Stimulated activated CD4-positive, alpha-beta T cell treated with anti-CD3 and anti-CD28 coated beads, Interleukin-1b, Interleukin-23, amount 100 ng/mL, for 48 hours (primary cell): ENCODE measurements at places on chromosomes 4 and X.
A peak's percentile ranks its signal among the peaks of the same experiment; 100 is the strongest.

- peak; percentile 40 for DNase-seq
These were observed 11.4 kb upstream of the MCUB start for GRCh38 chr4:109548655-109549054.

GRCh38 chr4:108559068-108559793, 61.1 kb upstream of the RPL34 start:
- DNase-seq, result no peak

DNA sequence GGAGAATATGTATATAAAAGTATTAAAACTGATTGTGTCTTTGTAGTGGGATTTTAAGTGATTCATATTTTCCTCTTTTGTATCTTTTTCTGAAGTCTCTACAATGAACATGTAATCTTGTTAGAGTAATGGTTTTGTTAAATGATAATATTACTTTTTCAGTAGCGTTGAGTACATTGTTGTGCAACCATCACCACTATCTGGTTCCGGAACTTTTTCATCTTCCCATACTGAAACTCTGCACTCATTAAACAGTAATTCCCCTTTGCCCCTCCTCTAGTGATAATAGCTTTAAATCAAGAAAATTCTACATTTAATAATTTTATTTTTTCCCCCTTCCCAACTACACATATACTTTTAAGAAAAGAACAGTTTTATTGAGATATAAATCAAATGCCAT, 23.3 kb downstream of the SHROOM3 start:
- DNase-seq, result no peak

DNA sequence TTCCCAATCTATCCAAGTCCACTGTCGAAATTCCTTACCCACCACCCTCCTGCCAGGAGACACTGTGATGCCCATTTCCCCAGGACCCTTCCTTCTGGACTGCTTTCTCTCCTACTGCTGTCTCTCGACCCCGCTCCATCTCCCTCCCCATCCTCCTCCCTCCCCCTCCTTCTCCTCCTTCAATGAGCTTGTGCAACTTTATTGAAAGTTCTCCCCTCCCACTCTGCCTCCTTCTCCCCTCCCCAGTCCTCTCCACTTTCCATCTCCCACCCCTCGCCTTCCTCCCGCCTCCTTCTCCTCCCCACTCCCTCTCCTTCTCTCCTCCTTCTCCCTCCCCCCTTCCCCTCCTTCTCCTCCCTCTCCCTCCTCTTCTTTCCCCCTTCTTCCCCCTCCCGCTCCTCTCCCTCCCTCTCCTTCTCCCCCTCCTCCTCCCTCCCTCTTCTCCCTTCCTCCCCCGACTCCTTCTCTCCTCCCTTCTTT, 116.6 kb upstream of the FAT1 start:
- no peak for DNase-seq

- no peak for DNase-seq
These were observed 28.3 kb downstream of the AREG start for GRCh38 chr4:74473155-74473811.

GRCh38 chr4:113293043-113293560, 243.6 kb downstream of the ANK2 start:
- DNase-seq, result no peak

DNA sequence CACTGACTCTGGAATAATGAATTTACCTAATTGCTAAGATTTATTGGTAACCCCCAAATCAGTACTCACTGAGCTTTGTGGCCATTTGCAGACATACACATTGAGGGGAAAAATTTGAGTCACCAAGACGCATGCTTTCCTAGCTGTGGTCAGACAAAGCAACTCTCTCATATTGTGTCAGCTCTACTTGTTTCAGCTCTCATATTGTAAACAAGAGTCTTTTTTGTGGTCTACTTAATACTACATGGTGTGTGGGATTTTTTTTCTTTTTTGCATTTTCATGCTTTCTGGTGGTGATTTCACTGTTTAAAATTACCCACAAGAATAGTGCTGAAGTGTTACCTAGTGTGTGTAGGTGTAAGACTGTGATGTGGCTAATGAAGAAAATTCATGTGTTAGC, 428.2 kb upstream of the GALNT7 start:
- DNase-seq, result no peak

DNA sequence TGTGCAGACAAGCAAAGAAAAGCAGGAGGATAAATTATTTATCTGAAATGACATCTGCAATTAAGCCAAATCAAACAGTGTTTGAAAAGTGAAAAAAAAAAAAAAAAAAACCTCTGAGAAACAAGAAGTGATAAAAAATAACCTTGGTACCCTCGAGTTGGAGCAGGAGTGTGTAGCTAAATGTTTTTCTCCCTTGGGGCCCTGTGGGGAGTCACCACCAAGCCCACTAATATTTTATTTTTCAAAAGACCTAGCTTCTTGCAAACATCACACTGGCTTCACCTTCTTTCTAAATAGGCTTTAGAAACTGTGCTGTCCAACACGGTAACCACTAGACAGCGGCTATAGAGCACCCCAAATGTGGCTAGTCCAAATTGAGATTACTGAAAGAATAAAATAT, 47.7 kb downstream of the SNX25 start:
- DNase-seq, result no peak

DNA sequence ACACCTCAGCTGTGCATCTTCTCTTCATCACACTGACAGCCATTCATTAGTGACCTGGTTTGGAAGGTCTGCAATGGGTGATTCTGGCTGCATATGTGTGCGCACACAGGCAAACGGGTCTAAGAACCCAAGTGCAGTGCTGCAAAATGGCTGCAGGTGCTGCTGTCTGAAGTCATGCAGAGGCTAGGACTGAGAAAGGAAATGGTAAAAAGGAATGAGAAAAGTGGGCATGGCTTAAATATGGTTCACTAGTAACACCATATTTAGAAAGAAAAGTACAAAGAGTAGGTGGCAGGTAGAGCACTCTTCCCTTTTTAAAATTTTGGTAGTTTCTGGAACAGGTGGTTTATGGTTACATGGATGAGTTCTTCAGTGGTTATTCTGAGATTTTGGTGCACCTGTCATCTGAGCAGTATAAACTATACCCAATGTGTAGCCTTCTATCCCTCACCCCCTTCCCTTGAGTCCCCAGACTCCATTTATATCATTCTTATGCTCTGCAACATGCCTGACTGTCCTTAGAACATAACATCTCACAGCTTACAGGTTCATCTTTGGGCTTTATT, 78.4 kb downstream of the CCNG2 start:
- no peak for DNase-seq

- no peak for DNase-seq
These were observed 464 bp downstream of the RASGEF1B start for GRCh38 chr4:81471298-81471587.

DNA sequence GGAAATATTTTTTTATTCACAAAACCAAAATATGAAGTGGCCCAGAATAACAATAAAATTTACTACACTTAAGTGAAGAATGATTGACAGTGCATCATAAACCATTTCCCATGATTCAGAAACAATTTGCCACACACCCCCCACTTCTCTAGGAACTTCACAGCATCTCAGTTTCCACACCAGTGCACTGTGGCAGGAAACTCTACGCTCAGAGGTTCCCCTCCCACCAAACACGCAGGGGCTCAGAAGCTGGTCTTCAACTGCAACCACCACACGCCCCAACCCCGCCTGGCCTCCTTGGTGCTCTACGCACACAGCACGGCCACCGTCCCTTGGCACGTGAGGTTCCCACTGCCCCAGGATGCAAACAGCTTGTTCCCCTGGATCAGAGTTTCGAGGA, 63.7 kb downstream of the ZFYVE28 start:
- DNase-seq, result no peak

- DNase-seq, result no peak
These were observed 5.2 kb downstream of the MAP9 start for GRCh38 chr4:155371432-155372043.

- no peak for DNase-seq
These were observed 35.1 kb downstream of the GEMIN8 start for GRCh38 chrX:13994536-13995080.

GRCh38 chr4:104751468-104751867, 256.8 kb upstream of the CXXC4 start:
- no peak for DNase-seq

- no peak for DNase-seq
These were observed 161.6 kb upstream of the SPRY1 start for GRCh38 chr4:123234955-123235354.

DNA sequence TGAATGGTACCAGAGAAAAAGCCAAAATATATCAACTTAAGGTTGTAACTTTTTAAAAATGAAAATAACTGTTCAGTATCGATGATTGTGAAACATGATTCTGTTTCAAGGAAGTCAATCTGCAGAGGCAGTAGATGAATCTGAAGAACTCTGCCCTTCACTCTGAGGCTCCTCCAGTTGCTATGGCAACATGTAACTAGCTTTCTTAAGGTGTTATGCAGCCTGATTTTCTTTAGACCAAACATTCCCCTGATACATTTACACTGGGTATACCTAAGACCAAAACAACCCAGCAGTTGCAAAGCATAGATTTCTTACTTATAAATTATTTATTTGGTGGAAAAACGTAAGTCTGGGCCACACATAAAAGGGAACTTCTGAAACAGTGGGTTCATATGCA, 133.6 kb upstream of the RASGEF1B start:
- DNase-seq, result no peak

DNA sequence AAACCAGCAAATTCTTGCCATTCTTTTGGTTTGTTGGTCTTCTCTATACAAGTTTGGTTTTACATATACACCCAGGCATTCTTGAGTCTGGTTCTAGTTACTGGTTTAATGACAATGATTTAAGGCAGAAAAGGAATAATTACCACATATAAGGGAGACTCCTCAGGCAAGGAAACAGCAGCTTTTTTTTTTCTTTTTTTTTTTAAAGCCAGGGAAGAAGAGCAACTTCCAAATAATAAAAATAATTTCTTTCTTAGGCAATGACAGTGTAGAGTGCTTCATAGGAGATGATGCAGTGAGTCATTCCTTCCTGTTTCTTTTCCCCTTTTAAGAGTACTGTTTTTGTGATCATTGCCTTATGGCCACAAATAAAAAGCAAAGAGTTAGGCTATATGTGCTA, 289.7 kb downstream of the DKK2 start:
- DNase-seq, result no peak

GRCh38 chr4:159242427-159242826, 139.5 kb downstream of the RAPGEF2 start:
- no peak for DNase-seq

DNA sequence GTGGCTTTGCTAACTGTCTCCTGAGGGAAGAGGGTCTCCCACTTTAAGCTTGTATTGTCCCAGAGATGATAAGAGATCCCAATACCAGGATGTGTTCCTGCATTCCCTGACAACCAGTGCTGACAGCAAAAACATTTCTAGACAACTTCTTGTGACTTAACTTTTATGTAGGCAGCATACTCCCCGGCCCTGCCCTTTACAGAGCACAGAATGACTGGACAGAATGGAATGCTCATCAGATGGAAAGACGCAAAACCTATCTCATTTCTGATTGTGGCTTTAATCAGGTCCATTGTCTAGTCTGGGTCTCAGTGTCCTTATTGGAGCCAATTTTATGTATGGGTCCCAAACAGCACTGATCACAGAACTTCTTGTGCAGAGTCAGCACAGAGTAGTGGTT, 18.2 kb upstream of the PLAC1 start:
- DNase-seq, result no peak

GRCh38 chr4:8207314-8207713, 8.2 kb downstream of the SH3TC1 start:
- no peak for DNase-seq

GRCh38 chr4:11074581-11075241, 354.0 kb downstream of the HS3ST1 start:
- DNase-seq, result no peak

DNA sequence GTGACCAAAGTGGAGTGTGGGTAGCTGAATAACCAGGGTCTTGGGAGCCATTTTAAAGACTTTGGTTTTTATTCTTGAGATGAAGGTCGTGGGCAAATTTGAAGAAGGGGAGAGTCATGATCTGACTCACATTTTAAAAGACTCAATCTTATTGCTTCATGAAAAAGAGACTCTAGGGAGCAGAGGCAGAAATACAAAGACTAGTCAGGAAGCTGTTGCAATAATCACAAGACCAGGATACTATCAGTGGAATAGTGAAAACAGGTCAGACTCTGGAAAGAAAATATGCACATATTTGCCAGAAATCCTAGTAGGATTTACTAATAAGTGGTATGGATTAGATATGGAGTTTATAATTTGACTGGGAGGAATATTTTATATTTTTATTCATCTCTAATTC, 448.4 kb downstream of the RAPGEF2 start:
- no peak for DNase-seq

DNA sequence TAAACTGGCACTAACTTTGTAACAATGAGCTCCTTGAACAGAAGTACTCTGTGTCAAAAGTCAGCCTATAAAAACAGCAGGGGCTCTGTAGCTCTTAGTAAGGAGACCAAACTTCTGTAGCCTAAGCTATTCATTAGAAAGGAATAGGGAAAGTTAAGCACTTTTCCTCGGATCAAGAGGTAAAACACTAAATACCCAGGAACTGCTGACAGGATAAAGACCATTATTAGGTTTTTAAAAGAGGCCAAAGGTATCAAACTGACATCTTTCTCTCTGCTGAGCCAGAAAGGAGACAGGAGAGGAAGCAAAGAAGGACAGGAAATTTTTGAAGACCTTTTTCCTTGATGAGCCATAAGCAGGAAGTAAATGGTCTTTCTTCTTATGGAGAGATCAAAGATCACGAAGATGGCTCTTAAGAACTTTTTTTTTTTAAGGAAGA, 31.9 kb downstream of the ANAPC10 start:
- no peak for DNase-seq

DNA sequence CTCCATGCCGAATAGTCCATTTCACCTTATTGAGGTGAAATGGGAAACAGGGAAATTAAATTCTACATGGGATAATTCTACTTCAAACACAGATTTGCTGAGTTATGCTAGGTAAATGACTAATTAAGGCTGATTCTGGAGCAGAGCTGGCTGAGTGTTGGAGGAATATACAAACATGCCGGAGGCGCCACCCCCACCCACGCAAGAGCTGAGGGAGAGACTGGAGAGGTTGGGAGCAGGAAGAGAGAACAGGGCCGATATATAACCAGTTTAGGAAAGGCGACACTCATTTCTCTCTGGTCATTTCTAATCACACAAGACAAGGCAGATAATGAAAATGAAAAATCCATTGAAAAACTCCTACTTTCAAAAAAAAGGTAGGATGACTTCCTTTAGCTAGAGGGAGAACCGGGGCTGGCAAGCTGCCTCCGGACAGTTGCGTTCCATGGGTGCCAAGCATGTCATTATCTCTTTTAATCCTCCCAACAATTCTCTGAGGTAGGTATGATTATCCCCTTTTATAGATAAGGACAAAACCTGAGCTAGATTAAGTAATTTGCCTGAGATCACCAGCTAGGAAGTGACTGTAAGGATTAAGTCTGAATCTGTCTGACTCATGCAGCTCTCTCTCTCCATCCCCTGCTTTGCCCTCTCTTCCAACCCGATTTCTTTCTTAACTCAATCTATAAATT, 27.6 kb upstream of the CFAP299 start:
- DNase-seq, result no peak
